ENCODE measurements at places on chromosomes 3 and 15.

DNA sequence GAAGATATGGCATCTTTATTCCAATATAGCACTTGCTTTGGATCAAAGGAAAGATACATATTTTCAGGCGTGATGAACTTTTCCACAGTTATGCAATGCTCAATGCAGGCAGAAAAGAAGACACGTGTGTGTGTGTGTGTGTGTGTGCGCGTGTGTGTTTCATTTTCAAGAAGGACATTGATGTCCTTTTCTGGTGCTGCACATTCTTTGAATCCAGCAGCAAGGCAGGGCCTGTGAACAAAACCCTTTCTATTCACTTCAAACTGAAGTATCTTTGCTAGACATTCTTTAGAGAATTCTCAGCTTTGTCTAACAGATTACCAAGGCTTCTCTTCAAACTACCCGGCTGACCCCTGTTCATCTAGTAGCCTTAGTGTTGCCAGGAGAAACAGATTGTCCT, 124.6 kb downstream of the CD47 start:
- DNase-seq, result no peak

DNA sequence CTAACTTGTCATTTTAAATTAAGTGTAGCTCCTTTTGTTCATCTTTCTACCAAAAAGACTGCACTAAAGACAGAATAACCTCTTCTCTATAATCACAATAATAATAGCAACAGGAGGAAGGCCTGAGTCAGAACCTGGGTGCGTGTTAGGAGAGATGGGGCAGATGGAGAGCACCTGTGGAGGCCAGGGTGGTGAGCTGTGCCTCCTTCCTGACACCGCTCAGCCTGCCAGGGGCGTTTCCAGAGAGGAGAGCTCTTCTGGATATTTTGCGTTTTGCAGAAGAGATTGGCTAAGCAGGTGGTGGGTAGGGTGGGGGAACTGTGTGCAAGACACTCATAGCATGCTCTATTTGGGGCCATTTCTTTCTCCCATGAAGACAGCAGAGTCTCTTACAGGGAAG, 83.5 kb downstream of the MEGF11 start:
- no peak for DNase-seq

GRCh38 chr3:169286992-169287391, 376.5 kb downstream of the MECOM start:
- no peak for DNase-seq

- no peak for DNase-seq
Observed at GRCh38 chr3:18308096-18308650, 117.0 kb downstream of the SATB1 start.

- DNase-seq, result no peak
Observed at GRCh38 chr3:190902292-190902691, 39.8 kb upstream of the GMNC start.

Measured in NCI-H146 (cell line).